Muscle of arm (tissue), 14 donors: ENCODE measurements at places on chromosomes 2 and 18. TPM values are rescaled to one million over a fixed set of nuclear protein-coding genes. Genes with fewer than 3 reads are reported as not detected.

EGR4 gene
- polyA plus RNA-seq, result not detected

VWA3B gene
- 0.35 TPM for polyA plus RNA-seq

PMAIP1 gene
- polyA plus RNA-seq, result 40.0 TPM

CNTNAP5 gene
- polyA plus RNA-seq, result 0.19 TPM

NR4A2 gene
- 10.7 TPM for polyA plus RNA-seq

DTNA gene
- 98.5 TPM for polyA plus RNA-seq

IL1R2 gene
- polyA plus RNA-seq, result not detected

SCN2A gene
- 0.01 TPM for polyA plus RNA-seq

ZBTB7C gene
- 4.9 TPM for polyA plus RNA-seq

RGPD3 gene
- polyA plus RNA-seq, result 0.18 TPM

ATP5F1A gene
- 369 TPM for polyA plus RNA-seq

GKN2 gene
- polyA plus RNA-seq, result not detected

TXNDC2 gene
- polyA plus RNA-seq, result 0.11 TPM

CXCR1 gene
- polyA plus RNA-seq, result not detected

PROC gene
- 0.50 TPM for polyA plus RNA-seq

RIOK3 gene
- 97.2 TPM for polyA plus RNA-seq

IKZF2 gene
- 3.9 TPM for polyA plus RNA-seq

GALNT5 gene
- polyA plus RNA-seq, result not detected

GAREM2 gene
- 17.1 TPM for polyA plus RNA-seq

INHBB gene
- 0.62 TPM for polyA plus RNA-seq

SOX11 gene
- 20.3 TPM for polyA plus RNA-seq

ATP6V1C2 gene
- 3.0 TPM for polyA plus RNA-seq

AMER3 gene
- polyA plus RNA-seq, result not detected

DSC3 gene
- polyA plus RNA-seq, result 0.43 TPM

PRKAG3 gene
- polyA plus RNA-seq, result 33.6 TPM

ALK gene
- polyA plus RNA-seq, result not detected
